ENCODE measurements at places on chromosomes 3 and 15.

DNA sequence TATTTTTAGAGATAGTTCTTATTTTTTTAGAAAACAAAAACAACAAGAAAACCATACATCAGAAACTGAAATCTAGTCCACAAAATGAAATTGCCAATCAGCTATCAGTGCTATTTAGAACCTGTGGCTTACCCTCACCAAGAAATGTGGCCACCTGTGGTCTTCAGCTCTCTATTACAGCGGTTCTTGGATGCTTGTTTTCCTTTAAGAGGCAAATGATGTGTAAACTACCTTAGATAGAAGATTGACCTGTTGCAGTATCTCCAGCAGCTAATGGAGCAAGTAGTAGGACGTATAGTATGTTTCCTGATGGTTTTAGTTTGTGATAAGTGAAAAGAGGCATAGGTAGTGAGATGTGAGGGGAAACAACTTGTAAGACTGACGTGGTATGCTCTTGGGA lies 21.2 kb downstream of the TFG start:
- no peak for DNase-seq

DNA sequence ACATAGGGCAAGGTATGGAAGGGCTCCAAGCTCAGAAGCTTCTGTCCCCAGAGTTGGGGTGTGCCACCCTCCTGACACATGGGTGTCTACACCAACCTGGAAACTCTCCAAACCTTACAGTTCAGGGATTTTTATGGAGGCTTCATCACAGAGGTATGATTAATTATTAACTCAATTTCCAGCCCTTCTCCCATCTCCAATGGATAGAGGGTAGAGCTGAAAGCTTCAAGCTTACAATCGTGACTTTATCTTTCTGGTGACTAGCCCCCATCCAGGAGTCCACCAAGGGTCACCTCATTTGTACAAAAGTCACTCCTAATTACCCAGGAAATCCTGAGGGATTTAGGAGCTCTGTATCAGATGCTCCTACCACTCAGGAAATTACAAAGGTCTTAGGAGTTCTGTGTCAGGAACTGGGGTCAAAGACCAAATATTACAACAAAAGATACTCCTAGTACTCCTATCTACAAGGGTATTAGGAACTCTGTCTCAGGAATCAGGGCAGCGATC lies 62.7 kb downstream of the TFDP2 start:
- DNase-seq, result no peak

DNA sequence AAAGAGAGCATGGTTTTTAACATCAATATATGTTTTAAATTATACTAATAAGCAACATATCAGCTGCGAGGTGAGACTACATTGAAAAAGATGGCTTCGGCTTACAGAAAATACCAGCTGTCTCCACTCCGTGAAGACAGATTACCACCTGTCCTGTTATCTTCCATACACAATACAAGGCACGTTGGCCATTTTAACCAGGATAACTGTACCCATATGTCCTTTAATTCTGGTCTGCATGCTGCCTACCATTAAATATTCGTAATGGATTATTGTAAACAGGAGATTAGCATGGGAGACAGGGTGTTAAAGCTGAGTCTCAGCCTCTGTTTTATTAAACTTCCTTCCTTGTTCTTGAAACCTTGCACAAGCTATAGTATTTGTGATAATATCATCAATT lies 855.5 kb downstream of the ROBO1 start:
- no peak for DNase-seq

DNA sequence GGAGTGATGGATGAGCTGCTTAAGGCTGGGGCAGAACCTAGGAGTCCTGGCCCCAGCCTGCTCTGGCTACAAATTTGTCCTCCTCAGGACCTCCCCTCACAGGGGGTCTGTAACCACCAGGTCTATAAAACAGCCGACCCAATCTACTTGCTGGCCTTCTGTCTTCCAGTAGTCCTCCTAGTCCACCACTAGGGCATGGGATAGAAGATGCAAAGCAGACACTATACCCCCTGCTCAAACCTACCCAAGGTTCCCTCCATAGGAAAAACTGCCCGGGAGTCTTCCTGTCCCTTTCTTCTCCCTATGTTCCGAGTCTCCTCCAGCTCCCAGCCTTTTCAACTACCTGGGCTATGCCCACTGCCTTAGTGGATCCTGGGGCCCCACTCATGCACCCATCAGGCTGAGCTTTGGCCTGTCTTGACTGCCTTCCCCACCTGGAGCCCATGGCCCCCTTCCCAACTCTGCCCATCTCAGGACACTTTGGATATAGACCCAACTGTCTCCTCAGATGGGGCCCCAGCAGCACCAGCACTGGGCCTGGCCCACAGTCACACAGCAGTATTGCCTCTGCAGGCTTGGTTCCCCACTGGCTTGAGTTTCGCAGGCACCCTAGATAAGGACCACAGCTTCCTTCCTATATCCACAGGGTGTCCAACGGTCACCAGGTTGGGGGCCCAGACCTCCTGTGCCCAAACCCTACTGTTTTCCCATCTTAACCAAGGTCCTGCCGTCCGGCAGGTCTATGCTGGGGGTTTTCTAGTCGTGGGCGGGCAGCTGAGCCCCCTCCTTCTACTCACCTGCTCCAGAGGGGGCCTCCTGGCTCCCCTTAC lies 1.1 kb downstream of the HYAL3 start:
- DNase-seq, result no peak

DNA sequence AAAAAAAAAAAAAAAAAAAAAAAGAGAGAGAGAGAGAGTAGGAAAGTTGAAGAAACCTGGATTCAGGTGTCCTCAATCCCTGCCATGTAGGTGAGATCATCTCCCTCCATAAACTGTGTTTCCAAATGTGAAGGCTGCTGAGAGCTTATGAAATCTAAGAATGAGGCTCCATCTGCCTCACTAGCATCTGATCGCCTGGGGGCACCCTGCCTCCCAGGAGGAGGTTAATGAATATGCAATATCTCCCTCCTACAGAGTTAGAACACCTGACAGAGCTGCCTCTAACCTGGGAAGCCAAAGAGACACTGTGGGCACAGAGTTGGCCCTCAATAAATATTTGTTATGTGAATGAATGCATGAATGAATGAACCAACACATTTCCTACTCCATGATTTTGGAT lies 23.8 kb upstream of the ZNF148 start:
- DNase-seq, result no peak

DNA sequence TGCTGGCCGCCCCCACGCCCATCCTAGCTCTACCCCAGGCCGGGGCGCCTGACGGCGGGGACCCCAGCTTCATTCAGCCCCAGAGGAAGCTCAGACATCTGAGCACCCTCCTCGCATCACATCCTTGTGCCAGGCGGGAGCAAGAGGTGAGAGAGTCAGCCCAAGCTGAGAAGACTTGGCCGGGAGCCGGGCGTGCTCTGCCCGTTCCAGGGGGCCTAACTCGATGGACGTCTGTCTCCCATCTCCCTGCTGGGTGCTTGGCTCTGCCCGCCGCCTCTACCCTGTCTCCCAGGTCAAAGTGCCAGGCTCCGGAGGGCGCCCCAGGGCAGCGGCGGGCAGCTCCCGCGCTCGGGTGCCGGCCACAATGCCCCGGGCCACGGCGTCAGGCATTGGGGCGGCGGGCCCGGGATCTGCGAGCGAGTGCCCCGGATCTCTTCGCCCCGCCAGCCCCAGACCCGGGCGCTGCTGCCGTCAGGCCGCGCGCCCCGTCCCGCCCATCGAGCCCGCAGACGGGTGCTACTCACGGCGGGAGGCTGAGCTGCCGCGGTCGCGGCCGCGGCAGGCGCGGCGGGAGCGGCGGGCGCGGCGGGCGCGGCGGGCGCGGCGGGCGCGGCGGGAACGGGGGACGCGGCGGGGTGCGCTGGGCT lies 388 bp downstream of the DAPK2 start:
- no peak for DNase-seq

- no peak for DNase-seq
Measured at GRCh38 chr15:23014394-23015000, 24.9 kb downstream of the TUBGCP5 start.

GRCh38 chr3:72553298-72553697 lies 294.9 kb downstream of the SHQ1 start:
- DNase-seq, result no peak

- DNase-seq, result no peak
Measured at GRCh38 chr3:135905058-135905724, 60.3 kb upstream of the PPP2R3A start.

DNA sequence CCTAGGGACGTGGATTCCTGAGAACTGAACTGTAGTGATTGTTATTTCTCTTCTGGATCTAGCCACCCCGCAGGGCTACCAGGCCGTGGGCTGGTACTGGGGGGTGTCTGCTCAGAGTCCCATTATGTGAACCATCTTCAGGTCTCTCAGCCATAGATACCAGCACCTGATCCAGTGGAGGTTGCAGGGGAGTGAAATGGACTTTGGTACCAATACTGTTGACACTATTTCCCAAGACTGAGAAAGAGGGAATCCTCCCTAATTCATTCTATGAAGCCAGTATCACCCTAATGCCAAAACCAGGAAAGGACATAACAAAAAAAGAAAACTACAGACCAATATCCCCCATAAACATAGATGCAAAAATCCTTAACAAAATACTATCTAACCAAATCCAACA lies 237.0 kb upstream of the AGTR1 start:
- no peak for DNase-seq

Data from cerebellar nuclear complex (tissue), 1 donor.